ENCODE measurements at places on chromosomes 1 and 21.
A peak's percentile ranks its signal among the peaks of the same experiment; 100 is the strongest.

GRCh38 chr1:92972409-92973129, 11.3 kb upstream of the DIPK1A start:
- no peak for DNase-seq

GRCh38 chr1:74357150-74357549, 122.0 kb downstream of the TNNI3K start:
- DNase-seq = no peak

- DNase-seq = no peak
Observed at GRCh38 chr1:241533326-241534115, 1.3 kb downstream of the KMO start.

- DNase-seq = no peak
Observed at GRCh38 chr1:99619583-99619982, 26.3 kb upstream of the PALMD start.

DNA sequence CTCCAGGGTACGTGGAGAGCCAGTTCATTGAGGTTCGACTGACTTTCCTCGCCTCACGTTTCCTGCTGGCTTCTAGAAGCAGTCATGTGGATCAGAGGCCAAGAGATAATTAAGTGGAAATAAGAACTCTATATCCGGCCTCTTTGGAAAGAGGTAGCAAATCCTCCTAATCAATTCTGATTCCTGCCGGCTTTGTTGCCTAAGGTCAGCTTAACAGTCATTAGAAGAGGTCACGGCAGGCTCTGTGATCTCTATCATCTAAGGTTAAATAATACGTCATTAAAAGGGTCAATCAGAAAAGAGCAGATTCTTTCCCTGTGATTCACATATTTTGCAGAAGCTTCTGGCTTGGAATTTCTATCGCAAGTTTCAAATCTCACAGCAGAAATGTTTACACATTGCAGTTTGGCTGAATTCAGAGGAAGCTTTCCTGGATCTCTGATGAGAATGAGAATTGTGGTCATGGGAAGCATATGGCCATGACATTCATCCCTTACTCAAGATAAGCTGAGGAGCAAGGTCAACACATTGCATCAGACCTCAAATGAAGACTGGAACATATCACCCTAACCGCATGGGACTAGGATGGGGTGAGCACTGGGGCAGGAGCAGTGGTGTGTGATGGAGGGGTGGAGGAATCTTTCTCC, 189.4 kb downstream of the PBX1 start:
- no peak for DNase-seq

DNA sequence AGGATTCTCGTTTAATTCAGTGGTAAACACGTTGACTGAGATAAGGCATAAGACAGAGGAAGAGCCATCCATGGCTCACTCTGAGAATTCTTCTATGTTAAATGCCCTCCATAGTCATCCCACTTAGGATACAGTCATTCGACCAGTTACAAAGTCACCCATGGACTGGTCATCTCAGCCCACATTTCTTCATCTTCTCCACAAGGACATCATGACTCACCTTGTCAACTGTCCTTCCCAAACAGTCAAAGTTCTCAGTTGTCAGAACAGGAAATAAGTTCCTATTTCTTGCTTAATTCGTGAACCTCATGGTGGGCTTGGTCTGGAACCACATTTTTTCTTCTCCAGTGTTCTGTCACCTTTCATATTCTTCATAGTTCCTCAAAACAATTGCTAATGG, 133.2 kb downstream of the TGFB2 start:
- DNase-seq = no peak

DNA sequence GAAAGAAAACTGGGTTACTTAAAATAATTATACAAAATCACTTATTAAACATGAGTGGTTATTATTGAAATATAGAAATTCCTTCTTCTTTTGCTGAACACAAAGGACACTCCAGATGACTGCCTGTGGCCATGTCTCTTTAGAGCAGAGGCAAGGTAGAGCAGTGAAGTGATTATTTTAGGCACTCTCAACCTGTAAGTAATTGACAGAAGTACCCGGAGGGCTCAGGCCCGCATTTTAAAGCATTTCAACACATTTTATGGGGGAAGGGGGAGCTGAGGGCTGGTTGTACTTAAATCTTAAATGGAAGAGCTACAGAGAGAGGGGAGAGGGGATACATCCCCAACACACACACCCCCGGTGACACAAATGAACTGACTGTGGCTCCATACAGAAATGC, 10.2 kb downstream of the OSCP1 start:
- no peak for DNase-seq

GRCh38 chr1:37240897-37241296, 206.6 kb upstream of the GRIK3 start:
- no peak for DNase-seq

GRCh38 chr1:243343970-243344937, 88.4 kb downstream of the SDCCAG8 start:
- peak; percentile 59 for DNase-seq

DNA sequence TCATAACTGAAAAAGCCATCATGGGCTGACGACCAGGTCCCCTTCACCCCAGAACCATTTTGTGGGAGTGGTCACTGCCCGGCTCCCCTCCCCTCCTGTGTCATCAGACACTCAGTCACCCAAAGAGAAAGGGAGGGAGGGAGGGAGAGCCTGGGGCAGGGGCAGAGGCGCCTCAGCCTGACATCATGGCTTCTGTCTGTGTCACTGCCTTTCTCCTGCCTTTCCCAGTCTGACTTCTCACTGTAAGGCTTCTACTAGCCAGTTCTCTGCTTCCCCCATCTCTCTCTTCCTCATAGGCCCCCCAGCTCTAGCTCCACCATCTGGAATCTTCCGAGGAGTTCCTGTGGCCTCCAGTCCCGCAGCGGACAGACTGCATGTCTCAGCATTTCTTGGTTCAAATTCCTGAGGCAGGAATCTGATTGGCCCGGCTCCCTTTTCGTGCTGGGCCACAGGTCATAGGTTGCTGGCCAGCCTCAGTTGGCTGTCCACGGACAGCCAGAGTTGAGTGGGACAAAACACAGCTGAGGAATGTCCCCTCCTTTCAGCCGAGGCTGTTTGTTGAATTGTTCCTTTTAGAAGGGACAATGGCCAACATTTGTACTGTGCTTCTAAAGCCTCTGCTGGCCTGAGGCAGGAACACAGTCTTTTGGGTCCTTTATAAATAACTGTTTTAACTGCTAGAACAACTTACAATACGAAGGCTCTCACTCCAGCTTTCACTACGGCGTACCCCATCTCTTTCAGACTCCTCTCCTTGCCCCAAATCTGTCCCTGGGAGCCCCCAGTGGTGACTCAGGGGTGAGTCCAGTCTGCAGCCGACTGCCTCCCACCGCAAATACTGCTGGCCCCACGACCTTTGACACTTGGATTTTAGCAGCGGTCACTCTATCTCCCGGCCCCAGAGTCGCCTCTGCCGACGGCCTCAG, 18.7 kb upstream of the KANK4 start:
- DNase-seq = no peak

DNA sequence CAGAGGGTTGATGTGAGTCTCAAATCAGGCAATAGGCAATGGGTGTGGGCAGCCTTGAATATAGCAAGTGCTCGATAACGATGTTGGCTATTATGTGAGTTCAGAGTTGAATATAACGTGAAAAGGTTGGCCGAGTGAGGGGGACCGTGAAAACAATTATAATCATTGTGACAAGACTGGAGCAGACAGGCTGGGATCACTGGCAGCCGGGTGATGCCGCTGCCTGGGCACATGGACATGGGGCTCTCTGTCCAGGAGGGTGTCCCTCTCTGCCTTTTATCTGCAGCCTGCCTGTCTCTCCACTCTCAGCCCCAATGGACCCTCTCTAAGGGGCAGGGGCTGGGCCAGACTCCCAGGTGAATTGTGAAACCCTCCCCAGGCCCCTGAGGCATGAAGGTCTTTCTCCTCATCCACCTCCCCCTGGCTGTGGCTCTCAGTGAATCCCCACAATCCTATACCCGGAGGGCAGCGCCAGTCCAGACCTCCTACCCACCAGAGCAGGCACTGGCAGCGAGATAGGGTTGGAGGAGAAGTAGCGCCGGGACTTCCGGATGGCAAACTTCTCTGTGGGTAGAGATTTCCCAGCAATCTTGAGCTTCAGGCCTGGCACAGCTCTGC, 36.4 kb downstream of the TTC39A start:
- no peak for DNase-seq

- DNase-seq = no peak
Observed at GRCh38 chr1:54927472-54928240, 40.7 kb upstream of the DHCR24 start.

- peak; percentile 18 for DNase-seq
Observed at GRCh38 chr1:147171399-147172167, 687 bp downstream of the PRKAB2 start.

- DNase-seq = no peak
Observed at GRCh38 chr1:221776495-221777301, 34.8 kb upstream of the DUSP10 start.

DNA sequence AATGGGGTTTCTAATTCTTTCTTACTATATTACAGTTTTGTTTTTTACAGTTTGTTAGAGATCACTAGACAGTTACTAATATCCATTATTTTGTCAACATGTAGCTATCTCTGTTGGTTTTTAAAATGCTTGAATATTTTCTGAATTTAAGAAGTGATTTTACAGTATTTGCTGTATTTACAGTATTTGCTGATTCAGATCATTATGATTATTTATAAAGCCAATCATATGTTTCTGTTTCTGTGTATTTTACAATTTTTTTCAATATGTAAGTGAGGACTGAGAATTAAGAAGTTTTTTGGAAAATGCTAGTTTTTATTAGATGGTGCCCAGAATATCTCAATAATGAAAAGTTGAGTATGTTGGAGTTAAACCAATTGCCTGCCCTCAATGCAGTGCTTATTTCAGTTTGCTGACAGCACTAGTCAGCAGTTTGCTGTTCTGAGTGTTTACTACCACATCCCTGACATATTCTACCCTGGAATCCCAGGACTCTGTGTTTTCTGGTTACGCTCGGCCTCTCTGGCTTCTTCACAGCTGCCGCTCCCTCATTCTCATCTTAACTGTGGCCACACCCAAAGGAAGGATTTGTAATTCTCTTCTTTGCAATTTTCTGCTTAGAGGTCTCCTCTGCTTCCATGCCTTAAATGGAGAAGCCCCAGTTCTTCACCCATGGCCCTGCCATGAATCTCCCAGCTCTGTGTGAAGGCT, 68.0 kb upstream of the BACH1 start:
- DNase-seq = no peak

GRCh38 chr1:159705904-159706256, 8.5 kb downstream of the CRP start:
- DNase-seq = no peak

- no peak for DNase-seq
Observed at GRCh38 chr21:35677298-35677841, 383.0 kb downstream of the SETD4 start.

- DNase-seq = no peak
Observed at GRCh38 chr1:19866758-19867157, 15.4 kb upstream of the OTUD3 start.

GRCh38 chr1:185500001-185500626, 183.1 kb upstream of the IVNS1ABP start:
- no peak for DNase-seq

DNA sequence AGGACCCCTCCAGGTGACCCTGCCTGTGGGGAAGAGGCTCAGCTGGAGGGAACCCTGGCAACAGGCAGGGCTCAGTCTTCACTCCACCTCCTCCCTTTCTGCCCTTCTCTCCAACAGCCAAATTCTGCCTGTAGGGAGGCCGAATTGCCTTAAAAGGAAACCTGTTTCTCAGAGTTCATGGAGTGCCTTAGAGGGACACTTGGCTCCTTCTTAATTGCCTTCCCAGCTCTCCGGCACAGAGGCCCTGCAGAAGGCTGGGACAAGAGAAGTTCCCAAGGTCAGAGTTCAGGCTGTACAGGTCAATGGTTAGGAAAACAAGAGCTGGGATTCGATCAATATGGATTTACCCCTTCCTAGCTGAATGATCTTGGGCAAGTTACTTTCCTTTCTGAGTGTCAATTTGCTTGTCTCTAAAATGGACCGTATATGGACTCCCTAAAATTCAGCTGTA, 6.2 kb downstream of the CSRP1 start:
- DNase-seq = no peak

GRCh38 chr1:194535369-194535768, 1349.0 kb upstream of the B3GALT2 start:
- no peak for DNase-seq

GRCh38 chr1:234778221-234779159, 168.5 kb upstream of the IRF2BP2 start:
- DNase-seq = peak; percentile 29

GRCh38 chr1:47440599-47441081, 2.8 kb downstream of the FOXD2 start:
- DNase-seq = no peak

DNA sequence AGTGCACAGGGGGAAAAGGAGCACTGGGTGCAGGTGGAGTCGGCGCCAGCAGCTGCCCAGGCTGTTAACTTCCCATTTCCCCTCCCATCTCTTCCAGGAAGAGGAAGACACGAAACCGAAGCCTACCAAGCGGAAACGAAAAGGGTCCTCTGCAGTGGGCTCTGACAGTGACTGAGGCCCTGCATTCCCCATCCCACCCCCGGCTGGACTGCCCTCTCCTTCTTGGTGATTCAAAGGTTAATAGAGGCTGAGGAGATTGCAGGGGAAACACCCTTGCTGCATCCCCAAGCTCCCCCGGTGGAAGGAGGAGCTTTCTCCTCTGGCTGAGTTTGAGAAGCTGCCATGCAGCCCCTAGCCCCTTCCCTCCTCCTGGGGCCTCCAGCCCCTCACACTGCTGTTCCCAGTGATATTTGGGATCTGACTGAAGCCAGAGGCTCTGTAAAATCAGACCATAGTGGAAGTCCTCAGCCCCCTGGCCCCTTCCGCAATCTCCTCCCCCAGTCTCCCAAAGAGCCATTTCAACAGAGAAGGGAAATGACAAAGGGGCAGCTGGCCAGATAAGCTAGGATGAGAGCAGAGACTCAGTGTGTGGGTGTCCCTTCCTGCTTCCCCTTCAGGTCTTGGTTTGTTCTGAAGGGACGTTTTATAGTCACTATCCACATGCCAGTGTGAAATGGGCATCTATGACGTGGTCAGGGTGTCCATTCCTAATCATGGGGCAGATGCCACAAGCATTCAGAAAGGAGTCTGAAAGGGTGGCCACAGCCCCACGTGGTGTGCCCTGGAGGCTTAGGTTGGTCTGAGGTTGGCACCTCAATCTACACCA, 1.9 kb upstream of the SLC27A3 start:
- DNase-seq = peak; percentile 40

- DNase-seq = no peak
Observed at GRCh38 chr1:54606096-54606989, 17.0 kb downstream of the FAM151A start.

GRCh38 chr1:45569962-45570581, 13.8 kb upstream of the NASP start:
- peak; percentile 89 for DNase-seq

Measured in Ammon's horn (tissue), 1 donor.